ENCODE measurements at places on chromosomes 6 and 20. TPM values are rescaled to one million over a fixed set of nuclear protein-coding genes. Genes with fewer than 3 reads are reported as not detected.

Gene RAB23
- 11.0 TPM for total RNA-seq

Gene SLC26A8
- total RNA-seq, result 0.10 TPM

- no peak for DNase-seq
These were observed 46.4 kb downstream of the AKAP12 start for GRCh38 chr6:151286214-151286613.

DNA sequence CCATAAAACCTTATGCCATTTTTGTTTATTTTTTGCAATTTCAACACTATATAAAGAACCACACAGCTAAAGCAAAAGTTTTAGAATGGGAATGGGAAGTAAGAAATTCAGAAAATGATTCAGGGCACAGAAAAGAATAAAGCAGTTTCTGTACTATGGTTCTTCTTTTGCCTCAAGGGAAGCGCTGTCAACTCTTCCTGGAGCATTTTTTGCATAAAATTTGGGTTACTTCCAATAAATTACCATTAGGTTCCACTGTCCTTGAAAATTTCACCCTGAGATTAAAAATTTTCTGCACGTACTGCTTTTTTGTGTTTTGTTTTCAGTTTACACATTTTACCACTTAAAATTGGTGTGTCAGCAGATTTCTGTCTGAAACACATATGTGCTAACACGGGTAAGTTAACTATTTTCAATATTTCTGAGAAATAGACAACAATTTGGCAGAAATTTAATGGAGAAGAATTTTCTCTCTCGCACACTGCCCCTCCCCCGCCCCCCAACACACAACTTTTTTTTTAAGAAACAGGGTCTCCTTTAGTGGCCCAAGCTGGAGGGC is 79.6 kb downstream of the ADAT2 start:
- DNase-seq, result no peak

GRCh38 chr6:12288211-12288618 is 1.9 kb upstream of the EDN1 start:
- DNase-seq, result peak; percentile 45

GRCh38 chr20:57897156-57897874 is 187.5 kb upstream of the PMEPA1 start:
- no peak for DNase-seq

DNA sequence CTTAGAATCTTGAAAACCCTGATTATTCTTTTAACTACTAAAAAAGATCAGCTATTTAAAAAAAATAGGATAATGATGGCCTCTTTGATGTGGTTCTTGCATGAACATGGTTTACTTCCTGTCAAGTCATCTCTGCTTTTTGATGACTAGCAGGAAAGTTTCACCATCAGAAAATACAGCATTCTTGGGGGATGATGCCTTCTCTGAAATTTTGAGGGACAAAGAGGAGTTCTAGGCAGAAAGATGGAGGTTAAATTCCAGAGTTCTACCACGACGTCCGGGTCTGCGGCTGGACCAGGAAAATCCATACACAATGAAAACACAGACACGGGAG is 130.4 kb downstream of the OLIG3 start:
- no peak for DNase-seq

- no peak for DNase-seq
These were observed 158.3 kb downstream of the SYCP2 start for GRCh38 chr20:59774921-59775686.

- DNase-seq, result no peak
These were observed 24.5 kb upstream of the ALDH8A1 start for GRCh38 chr6:134974370-134974769.

DNA sequence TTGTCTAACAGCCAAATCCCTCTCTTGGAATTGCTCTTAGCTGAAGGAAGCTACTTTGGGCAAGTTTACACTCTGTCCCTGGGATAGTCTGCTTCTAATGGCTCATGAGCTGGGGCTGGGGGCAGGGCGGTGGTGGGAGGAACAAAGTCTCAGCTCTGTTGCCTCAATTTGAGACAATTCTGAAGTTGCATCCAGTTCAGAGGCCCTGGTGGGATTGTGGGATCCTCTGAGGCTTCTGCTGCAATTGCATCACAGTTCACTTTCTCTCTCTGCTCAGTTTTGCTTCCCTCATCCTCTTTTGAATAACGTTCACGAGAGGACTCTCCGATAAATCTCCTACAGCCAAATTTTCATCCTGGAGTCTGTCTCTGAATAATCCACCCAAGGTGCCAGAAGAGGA is 440.6 kb upstream of the SLC35B3 start:
- no peak for DNase-seq

Data from Calu3 (cell line).